NCI-H187 treated with DMSO at 0.1 percent for 48 hours (cell line): ENCODE measurements at places on chromosomes 3 and 15.

DNA sequence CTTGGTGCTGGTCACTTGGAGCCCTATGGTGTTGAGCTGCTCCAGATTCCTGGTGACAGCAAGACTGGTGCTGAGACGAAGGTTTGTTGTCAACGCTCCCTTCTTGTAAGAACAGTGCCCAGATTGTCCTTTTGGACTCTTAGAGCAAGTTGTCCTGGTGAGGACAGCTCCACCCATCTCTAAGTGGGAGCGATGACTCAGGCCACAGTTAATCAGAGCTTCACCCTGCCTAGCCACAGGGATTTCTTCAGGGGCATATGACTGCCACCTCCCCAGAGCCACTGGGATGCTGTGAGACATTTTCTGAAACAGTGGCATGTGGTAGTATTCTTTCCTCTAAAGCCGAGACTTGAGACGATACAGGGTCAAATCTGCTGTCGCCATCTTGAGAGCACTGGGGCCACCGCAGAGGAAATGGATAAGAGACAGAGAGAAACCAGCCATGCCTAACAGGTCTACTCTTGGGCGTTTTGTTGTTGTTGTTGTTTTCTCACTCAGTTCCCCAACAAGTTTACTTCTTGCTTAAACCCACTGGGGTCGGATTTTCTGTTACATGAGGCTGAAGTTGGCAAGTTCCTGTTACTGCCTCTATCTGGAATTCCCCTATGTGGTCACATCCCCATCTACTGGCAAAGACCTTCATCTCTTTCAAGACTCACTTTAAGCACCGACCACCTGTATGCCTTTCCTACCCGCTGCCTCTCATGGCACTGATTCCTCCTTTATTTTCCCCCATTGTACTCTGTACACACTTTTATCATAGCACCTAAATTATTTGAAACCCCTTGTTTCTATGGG is 16.0 kb upstream of the PCOLCE2 start:
- DNase-seq, result no peak

DNA sequence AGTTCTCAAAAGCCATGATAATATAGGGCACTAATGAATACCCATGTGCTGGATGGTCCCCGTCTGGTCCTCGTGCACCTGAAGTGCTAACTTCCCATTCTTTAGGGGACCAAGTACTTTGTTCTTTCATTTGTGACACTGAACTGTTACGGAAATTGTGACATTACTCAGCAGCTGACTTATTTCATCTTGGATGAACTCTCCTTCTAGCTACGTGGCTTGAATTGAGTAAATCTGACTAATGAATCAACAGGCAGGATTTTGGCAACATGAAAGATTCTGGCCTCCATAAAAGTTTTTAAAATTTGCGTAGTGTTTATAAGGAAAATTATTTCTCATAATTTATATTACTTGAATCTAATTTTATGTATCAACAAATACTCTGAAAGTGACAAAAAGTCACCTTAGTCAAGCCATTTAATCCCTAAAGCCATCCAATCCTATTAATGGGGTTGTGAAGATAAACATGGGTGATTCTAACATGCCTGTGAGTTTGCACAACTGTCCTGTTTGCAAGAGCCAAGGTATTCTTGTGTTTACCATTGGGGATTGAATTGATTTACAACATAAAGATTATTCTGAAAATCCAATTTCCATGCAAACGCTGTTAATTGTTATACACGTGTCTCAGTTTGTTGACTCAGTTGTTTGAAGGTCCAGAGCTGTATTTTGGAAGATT is 119.9 kb downstream of the AGBL1 start:
- no peak for DNase-seq

DNA sequence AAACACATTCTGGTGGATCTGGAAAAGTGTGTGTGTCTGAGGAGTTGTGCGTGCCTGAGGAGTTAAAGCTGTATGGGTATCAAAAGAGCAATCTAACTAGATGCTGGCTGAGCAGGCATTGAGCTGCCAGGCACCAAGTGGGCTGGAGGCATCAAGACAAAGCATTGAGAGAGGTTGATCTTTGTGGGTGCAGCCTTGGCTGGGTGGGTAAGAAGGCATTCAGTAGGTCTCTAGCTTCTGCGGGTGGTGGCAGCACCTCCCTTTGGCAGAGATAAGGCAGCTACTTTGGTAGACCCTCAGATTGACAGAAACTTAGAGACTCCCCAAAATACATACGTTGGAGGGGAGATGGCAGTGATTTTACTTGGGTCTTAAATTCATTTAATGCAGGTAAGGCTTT is 15.8 kb upstream of the TMEM212 start:
- DNase-seq, result no peak

DNA sequence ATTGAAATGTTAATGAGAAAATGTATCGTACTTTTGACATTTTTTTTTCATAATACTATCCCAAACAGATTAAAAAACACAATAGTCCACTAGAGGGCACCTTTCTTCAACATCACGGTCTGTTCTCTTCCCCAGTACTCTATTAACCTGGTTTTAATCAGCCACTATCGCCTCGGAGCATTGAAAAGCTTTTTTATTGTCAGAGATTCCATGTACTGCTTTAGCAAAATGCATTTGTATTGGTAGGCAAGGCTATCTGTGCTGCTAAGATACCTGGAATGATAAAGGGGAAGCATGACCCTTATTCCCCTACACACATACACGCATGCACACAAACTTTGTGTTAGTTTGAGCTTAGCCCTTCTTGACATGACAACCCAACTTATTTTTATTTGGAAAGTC is 160.1 kb upstream of the IL12A start:
- DNase-seq, result peak; percentile 21

- DNase-seq, result no peak
Observed at GRCh38 chr3:30628205-30628900, 22.0 kb downstream of the TGFBR2 start.

DNA sequence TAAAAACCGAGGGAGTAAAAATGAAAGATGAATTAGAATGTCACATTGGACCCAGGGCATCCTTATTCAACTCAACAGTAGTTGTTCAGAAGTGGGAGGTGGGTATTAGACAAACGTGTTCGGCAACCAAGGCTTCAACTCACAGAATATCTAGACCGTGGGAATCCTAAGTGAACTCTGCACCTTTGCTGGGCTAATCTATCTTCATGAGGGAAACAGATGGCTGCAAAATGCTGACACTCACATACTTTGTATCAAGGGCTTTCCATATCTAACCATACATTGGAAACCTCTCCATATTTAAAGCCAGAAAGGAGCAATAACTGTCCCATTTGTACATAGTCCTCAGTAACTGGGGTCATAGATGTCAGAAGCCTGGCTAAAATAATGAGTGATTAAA is 20.9 kb downstream of the PLSCR1 start:
- DNase-seq, result no peak

DNA sequence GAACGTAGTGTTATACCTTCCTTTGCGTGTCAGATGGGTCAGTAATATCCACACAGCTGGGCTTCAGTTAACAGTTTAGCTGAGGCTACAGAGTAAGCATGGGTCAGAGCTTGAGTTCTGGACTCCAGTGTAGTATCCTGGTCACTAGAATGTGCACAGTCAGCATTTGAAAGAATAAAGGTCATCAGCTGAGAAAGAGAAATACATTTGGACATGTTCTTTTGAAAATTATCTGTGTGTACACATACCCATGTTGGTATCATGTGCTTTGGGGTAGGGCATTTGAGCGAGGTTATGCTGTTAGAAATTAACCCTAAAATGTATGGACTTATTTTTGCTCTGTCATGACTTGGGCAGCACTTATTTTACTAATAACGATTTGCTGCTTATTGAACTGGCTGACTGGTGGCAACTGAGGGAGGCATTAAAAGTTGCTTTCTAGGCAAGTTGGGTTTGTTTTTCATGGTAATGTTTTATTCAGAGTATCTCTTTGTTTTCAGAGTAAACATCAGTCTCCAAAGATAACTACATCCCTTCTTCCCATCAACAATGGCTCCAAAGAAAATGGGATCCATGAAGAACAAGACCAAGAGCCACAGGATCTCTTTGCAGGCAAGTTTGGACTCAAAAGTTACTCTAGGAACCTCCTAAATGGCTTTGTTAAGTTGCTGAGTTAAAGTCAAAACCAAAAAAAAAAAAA is 16.4 kb downstream of the SNX1 start:
- no peak for DNase-seq

GRCh38 chr3:30199855-30200254 is 406.5 kb upstream of the TGFBR2 start:
- DNase-seq, result no peak

DNA sequence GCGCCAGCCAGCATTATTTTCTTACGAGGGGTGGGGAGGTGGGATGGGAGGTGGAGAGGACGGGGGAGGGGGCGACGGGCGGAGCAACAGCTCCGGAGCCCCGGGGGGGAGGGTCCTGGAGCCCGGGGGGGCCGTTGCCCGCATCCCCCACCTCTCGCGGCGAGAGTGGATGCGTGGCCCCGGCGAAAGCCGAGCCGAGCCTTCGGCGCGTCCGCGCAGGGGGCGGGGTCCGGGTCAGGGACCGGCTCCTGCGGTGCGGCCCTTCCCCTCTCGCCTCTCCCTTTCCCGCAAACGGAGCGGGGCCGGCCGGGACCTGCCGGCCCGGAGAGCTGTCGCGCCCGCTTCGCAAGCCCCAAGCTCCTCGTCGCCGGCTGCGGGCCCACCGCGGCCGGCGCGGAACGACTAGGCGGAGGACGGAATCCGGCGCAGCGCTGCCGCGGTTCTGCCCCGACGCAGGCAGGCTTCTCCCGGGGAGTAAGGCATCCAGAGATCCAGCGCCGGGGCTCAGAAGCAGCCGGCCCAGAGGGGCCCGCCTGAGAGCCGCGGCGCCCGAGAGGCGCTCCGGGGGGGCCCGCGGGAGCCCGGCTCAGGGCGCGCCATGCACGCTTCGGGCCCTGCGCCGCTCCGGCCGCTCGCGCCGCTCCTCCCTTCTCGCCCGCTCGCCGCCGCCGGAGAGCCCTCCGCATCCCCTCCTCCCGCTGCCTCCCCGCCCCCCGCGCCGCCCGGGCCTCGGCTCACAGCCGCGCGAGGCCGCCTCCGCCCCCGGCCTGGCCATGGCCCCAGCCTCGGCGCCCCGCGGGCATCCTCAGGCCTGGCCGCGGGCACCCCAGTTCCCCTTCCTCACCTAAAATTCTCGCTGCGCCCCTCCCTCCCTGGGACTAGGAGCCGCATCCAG is 459 bp upstream of the ADCY5 start:
- no peak for DNase-seq

GRCh38 chr3:77324105-77324504 is 284.2 kb downstream of the ROBO2 start:
- no peak for DNase-seq

GRCh38 chr15:22887157-22887951 is 48.9 kb downstream of the NIPA2 start:
- no peak for DNase-seq

GRCh38 chr3:126127904-126128303 is 44.0 kb upstream of the SLC41A3 start:
- no peak for DNase-seq

- DNase-seq, result no peak
Observed at GRCh38 chr3:38297947-38298711, 16.0 kb downstream of the SLC22A14 start.

DNA sequence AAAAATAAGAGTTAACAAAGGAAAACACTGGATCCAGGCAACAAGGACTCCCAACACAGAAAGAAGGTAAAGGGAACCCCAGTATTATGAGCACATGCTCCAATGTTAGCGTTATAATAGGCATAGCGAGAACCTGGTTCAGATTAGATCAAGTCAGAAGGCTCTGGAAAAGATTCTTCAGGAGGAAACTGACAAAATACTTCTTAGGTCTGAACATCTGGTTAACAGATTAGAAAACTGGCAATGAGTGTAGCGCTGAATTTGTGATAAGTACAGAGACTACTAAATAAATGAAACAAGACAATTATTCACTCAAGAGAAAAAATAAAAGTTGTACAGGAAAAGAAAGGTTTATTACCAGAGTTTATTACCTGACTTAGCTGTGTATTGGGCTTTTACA is 146.1 kb downstream of the DPH6 start:
- DNase-seq, result no peak

GRCh38 chr15:58015565-58015964 is 49.9 kb downstream of the ALDH1A2 start:
- no peak for DNase-seq
